Activated naive CD4-positive, alpha-beta T cell treated with anti-CD3 and anti-CD28 coated beads, Interleukin-2, amount 50 U/mL, for 16 hours (primary cell): ENCODE measurements at places on chromosomes 12 and 14.
A peak's percentile ranks its signal among the peaks of the same experiment; 100 is the strongest.

- DNase-seq, result no peak
Measured at GRCh38 chr12:44428825-44429224, 447.3 kb downstream of the NELL2 start.

DNA sequence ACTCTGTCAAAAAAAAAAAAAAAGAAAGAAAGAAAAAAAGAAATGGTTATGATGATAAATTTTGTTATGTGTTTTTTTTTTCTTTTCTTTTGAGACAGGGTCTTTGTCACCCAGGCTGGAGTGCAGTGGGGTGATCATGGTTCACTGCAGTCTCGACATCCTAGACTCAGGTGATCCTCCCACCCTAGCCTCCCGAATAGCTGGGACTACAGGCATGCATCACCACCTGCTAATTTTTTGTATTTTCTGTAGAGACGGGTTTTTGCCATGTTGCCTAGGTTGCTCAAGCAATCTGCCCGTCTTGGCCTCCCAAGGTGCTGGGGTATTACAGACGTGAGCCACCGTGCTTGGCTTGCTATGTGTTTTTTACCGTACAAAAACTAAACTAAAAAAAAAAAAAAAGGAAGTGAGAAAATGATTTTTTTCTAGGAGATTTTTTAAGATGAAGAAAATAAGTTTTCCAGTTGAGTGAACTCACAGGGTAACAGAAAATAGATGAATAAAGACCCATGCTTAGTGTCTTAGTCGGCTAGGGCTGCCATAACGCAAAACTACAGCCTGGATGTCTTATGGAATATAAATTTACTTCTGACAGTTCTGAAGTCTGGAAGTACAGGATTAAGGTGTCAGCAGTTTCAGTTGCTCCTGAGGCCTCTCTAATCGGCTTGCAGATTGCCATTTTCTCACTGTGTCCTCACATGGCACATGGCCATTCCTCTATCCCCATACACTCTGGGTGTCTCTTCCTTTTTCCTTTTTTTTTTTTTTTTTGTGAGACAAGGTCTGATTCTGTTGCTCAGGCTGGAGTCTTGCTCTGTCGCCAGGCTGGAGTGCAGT, 13.2 kb upstream of the APOF start:
- DNase-seq, result no peak

DNA sequence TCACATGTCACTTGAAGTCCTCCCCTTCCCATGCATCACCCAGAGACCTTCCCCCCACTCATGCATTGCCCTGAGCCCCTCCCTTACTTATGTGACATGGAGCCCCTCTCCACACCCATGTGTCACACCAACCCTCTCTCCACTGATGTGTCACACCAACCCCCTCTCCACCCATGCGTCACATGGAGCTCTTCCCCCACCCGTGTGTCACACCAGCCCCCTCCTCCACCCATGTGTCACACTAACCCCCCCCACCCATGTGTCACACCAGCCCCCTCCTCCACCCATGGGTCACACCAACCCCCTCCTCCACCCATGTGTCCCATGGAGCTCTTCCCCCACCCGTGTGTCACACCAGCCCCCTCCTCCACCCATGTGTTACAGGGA, 30.4 kb downstream of the RTL1 start:
- no peak for DNase-seq

- DNase-seq, result no peak
Measured at GRCh38 chr14:50649691-50650090, 18.4 kb downstream of the SAV1 start.

GRCh38 chr12:51941011-51941581, 10.4 kb upstream of the ACVR1B start:
- DNase-seq, result no peak

DNA sequence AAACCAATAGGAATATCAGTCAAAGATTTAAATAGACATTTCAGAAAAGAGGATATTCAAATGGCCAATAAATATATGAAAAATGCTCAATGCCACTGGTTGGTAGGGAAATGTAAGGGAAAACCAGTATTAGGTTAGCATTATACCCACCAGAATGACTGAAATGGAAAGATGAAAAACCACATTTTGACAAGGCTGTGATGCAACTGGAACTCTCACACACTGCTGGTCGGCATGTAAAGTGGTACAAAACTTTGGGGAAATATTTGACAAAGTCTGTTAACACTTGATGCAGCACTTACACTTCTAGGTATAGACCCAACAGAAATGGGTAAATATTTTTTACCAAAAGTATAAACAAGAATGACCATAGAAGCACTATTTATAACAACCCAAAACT, 163.2 kb upstream of the C14orf180 start:
- no peak for DNase-seq

GRCh38 chr12:21938879-21939278, 2.3 kb downstream of the ABCC9 start:
- no peak for DNase-seq

- DNase-seq, result no peak
Measured at GRCh38 chr14:32679927-32680612, 258.6 kb upstream of the NPAS3 start.

GRCh38 chr12:52493172-52493571, at the start of gene KRT6A:
TSS of gene KRT6A (minus strand) at chr12:52493257. CDS start at chr12:52493188, 69 bp downstream.
- DNase-seq, result no peak

GRCh38 chr12:26906704-26907103, 31.1 kb downstream of the INTS13 start:
- no peak for DNase-seq

- no peak for DNase-seq
Measured at GRCh38 chr14:37997017-37997416, 210.7 kb upstream of the SSTR1 start.

DNA sequence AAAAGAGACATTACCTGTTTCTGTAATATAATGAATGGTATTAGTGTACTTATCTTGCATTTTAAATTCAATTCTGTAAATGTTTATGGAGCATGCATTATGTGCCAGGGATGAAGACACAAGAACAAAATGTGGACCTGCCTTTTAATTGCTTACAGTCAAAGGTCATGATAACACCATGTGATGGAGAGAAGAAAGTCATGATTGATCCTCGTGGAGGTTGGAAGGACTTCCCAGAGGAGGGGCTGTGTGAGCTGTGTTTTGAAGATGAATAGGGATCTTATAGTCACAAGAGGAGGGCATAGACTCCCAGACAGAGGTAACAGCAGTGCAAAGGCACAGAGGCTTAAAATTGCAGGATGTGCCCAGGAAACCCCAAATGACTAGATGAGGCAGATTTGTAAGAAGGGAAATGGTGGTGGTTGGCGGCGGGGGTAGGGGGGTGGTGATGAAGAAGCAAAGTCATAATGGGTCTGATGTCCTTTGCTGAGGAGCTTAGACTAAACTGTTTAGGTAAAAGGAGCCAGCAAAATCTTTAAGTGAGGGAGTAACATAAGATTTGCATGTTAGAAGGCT, 151.5 kb downstream of the PRKCH start:
- peak; percentile 68 for DNase-seq

GRCh38 chr14:58769011-58769643, 131.4 kb downstream of the DACT1 start:
- DNase-seq, result no peak

- DNase-seq, result no peak
Measured at GRCh38 chr14:102342238-102342637, 20.5 kb downstream of the CINP start.

DNA sequence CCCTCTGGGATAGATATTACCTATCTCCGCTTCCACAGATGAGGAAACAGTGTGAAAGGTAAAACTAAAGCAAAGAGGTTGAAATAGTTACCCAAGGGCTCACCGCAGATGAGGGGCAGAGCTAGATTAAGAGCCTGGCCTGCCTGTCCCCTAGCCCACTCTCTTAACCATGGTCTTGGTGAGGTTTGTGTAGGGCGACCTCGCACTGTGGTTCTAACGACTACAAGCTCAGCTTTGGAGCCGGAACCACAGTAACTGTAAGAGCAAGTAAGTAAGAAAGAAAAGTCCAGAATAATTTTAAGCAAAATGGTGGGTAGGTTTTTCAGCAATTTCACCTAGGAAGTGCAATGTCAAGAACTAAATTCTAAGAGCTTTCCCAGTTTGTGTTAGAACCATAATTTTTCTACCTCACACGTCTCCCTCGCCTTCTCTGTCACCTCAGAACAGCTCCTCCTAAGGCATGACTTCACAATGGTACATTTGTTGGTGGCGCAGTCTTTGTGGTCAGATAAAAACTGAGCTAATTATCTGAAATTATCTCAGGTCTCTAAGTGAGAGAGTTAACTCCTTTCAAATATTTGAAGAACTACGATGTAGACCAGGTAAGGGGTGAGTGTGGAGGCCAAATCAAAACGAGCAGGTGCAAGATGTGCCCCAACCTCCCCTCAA, 64.8 kb downstream of the DAD1 start:
- DNase-seq, result no peak

DNA sequence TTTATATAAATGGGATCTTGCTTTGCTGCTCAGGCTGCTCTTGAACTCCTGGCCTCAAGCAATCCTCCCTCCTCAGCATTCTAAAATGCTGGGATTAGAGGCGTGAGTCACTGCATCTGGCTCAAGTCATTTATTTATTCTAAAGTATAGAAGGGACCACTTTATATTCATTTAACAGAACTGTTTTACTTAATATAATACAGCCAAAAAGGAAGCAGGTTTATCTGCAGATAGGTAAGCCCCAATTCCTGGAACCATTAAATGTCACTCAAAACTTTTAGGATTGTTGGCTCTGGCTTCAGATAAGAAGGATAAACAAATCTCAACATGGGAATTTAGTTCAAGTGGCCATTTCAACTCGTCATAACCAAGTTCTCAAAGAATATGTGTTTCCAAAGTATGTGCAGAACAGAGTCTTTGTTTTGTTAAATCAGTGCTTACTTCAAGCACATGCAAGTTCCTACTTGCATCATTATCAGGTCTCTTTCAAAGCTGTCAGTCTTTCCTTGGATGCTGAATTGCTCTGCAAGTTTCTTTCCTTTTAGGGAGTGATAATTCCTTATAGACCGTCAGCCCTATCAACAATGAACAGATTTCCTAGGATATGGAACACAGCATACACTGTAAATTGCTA, 60.4 kb downstream of the KITLG start:
- no peak for DNase-seq

- no peak for DNase-seq
Measured at GRCh38 chr12:26523708-26524150, 309.3 kb downstream of the ITPR2 start.

GRCh38 chr12:130300737-130301535, 36.8 kb upstream of the PIWIL1 start:
- DNase-seq, result no peak
